DMS 273 treated with DMSO at 0.1 percent for 48 hours (cell line): ENCODE measurements at places on chromosomes 12 and 14.
A peak's percentile ranks its signal among the peaks of the same experiment; 100 is the strongest.

- DNase-seq, result no peak
Measured at GRCh38 chr12:9667403-9668160, 1.9 kb upstream of the CLEC2D start.

DNA sequence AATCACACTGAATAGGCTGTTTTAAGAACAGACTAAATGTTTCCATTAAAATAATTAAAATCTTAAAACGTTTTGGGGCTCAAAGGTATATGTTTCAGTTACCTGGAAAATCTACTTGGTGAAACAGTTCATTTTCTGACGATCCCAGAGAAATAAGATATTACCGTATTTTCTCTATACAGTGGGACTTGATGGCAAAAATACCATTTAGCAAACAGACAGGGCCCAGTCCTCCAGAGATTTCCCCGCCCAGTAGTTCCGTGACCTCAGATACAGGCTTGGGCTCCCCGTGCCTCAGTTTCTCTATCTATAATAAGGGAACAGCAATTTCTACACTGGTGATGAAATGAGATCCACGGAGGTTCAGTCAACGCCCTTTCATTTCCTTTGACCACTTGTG, 304.4 kb downstream of the VRK1 start:
- DNase-seq, result no peak

GRCh38 chr12:71504476-71504875, 64.9 kb downstream of the LGR5 start:
- peak; percentile 2 for DNase-seq

DNA sequence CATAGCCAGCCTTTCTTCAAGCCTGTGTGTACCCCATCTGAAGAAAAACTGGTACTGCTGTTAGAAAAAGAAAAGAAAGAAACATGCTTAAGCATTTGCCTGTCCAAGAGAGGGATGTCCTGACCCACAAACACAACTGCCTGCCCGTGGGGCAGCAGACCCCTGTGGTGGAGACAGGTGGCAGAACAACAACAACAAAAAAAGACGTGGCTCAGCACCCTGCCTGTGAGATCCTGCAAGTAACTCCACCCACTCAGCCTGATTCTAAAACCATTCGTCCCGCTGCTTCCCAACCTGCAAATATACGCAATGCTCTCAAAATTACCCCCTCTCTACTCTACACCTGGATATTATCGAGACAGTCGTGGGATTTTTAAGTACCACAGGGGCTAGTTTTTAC, 64.9 kb upstream of the ZDHHC17 start:
- DNase-seq, result no peak

DNA sequence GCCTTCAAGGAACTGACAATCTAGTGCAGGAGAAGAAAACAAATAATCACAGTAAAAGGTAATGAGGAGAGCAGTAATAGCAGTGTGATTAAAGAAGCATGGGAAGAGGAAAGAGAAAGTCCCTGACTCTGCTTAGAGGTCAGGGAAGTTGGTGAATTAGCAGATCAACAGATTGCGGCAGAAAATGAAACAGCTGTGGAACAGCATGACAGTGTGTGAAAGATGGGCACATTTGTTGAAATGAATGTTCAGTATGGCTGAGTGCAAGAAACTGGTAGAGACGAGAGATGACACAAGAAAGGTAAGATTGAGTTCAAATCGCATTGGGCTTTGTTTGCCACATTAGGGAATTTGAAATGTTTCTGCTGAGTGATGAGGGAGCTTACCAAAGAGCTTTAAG, 63.7 kb upstream of the RASSF8 start:
- no peak for DNase-seq

DNA sequence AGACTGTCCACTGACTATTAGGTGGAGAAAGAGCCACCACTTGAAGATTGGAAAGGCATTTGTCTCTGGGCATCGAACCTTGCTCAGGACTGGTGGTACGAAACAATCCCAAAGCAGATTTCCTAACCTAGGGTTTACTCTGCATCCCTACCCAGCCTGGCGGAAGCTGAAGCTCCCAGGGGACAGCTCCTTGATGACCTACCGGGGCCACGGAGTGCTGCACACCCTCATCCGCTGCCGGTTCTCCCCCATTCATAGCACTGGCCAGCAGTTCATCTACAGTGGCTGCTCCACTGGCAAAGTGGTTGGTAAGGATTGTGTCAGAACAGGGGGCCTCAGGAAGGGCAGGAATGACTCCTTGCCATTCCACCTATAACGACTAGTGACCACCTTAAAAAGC, 6.5 kb upstream of the NRL start:
- no peak for DNase-seq

- no peak for DNase-seq
Measured at GRCh38 chr12:117130801-117131200, 31.6 kb upstream of the TESC start.

DNA sequence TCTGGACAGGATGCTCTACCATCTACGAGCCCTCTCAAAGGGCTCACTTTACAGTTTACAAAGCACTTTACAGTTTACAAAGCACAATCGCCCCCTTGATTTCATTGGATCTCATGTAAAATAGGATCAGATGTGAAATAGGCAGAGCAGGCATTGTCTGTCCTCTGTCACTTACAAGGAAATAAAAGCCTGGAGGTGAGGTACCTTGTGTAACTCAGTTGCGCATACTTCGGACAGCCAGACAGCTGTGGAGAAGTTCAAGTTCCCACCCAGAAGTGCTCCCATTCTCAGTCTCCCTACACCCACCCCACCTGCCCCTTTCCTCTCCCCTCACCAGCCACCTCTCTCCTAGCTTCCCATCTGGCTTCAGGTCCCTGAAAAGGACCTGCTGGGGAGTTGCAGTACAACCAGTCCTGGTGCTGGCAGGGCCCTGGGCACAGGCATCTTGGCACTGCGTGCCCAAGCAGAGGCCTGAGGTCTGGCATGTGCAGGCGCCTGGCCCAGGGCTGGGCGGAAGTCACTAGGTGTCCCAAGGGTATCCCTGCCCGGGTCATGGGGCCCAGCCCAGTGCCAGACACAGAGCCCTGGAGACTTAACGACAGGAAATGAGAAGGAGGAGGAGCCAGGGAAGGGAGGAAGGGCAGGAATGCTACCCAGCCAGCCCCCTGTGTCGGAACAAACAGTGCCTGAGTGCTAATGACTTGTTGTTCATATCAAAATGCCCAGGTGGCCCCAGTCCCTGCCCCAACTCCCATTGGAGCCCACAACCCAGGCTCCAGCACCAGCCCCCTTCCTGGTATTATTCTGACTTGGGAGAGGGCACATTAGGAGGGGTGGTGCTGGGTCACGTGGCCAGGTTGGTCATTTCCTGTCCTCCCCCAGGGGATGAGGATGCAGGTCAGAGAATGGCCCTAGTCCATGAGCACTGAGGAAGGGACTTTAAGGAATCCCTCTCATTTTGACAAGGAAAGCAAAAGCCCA, 5.4 kb downstream of the RAPGEF3 start:
- DNase-seq, result no peak

DNA sequence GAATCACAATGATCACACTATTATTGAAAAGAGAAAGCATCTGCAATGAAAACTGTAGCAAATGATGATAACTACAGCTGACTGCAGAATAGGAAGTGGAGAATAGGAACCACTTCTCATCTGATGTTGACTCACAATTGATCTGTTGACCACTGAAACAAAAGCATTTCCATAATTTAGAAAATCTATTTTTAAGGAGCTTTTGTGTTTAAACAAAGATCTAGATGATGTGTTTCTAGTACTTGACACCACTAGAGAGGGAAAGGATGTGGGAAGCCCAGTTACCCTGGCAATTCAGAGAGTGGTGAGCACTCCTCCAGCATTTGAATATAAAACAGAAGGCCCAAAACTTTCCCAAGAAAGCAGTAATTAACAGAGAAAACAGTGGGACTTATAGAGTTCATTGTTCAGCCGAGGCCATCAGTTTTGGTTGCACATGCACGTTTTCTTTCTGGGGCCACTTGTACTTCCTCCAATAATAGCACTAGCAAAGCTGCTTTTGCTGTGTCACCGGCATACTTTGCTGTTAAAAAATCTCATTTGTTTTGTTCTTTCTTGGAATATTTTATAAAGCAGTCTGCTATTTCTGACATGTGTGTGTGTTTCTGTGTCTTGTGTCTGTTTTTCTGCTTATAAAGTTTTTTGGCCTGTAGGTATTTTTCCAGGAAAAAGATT, 76.1 kb upstream of the HECTD1 start:
- DNase-seq, result no peak

GRCh38 chr14:72142328-72142727, 210.1 kb downstream of the RGS6 start:
- DNase-seq, result no peak

GRCh38 chr12:18139989-18140596, 50.1 kb upstream of the RERGL start:
- no peak for DNase-seq

- no peak for DNase-seq
Measured at GRCh38 chr12:16789204-16789790, 183.3 kb upstream of the LMO3 start.

- DNase-seq, result no peak
Measured at GRCh38 chr12:41497409-41497808, 309.3 kb downstream of the PDZRN4 start.
